ENCODE measurements at places on chromosomes 1 and 21.

- DNase-seq = no peak
Observed at GRCh38 chr1:199335496-199335895, 692.0 kb upstream of the NR5A2 start.

GRCh38 chr21:44436958-44437357 is 18.4 kb upstream of the LRRC3 start:
- no peak for DNase-seq

DNA sequence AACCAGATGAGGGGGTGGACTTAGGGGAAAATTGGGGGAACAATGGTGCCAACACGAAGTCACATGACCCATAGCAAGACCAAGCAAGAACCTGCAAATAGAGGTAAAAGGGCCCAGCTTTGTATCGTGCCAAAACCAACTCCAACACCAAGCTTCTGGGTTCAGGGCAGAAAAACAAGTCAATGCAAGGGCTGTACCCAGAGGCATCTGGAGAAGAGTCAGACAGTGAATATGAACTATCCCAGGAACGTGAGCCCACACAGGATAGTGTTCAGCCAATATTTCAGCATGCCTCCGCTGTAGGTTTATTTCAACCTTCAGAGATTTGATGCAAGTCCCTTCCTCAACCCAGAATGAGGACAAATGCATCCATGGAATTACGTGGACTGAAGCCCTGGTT is 15.0 kb upstream of the ZMYM6 start:
- no peak for DNase-seq

DNA sequence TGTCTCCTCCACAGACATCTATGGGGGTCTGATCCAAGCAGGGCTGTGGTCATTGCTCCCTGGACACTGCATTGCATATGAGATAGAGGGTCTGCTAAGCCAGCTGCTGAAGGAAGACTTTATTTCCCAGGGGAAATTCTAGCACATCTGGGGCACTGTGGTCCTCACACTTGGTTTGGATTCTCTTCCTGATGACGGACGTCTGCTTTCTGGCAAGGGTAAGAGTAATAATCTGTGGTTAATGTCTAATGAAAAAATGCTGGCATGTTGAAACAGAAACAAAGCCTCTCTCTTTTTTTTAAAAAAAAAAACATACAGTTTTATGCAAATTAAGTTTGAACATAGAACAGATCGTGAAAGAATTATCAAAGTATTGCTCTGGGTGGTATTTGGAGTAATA is 553.9 kb downstream of the DPYD start:
- no peak for DNase-seq

DNA sequence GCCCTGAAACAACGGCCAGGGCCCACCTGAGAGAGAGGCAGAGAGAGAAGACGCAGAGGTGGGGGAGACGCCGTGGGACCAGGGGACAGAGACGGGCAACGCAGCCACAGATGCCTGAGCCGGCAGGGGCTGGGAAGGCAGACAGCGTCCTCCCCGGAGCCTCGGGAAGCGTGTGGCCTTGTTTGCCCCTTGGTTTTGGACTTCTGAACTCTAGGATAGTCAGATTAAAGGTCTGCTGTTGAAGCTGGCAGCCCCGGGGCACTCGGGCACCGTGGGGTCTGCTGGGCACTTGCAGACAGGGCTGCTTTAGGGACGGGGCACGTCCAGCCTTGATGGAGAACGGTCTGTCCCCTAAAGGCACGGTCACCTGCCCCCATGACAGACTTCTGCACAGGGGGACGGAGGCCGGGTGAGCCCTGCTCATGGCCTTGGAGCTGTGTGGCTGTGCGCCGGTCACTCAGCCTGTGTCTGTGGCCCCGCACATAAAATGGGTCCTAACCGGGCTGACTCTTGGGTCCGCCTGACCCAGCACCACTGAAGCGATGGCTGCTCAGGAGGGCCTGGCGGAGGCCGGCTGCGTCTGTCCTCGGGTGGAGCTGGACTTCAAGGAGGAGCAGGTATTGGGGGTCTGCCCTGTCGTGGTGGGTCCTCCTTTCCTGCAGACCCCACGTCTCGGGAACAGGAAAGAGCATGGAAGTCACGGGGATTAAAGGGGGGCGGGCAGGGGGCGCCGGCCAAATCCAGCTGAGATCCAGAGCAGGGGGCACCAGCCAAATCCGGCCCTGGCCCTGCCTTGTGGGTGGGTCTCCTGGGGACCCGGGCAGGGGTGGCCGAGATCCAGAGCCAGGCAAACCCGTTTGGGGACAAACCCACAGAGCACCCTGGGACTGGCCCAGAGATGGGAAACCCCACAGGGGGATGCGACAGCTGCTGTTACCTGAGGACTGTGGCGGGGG is 9.6 kb upstream of the RNF223 start:
- DNase-seq = no peak

DNA sequence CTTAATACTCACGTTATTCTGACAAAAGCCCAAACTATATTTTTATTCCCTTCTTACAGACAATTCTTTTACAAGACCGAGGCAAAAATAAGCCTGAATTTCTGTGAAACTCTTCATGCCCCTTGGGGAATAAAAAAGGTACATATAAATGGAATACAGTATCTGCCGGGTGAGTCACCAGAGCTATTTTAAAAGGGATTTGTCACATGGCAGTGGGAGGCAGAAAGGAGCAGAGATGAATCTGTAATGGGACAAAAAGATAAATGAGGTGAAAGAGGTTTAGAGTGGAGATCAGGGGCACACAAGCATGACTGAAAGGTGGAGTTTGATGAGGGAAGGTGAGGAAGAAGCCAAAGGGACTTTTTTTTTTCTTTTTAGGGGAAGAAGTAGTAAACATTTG is 8.8 kb downstream of the XCL1 start:
- DNase-seq = no peak

DNA sequence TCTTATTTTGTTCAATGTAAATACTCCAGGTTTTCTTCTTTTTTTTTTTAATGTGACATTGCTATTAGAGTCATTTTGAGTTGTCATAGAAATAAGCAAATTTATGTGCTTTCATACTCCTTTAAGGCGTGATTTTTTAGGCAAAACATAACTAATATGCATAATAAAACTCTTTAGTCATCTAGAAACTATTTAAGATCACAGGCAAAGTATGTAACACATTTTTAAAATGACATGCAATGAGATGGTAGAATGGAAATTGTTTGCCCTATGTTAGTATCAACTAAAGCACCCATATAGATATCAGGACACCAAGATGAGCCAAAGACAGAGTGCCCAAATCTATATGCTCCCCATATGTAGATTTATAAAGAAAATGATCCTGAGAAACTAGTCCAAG is 41.5 kb upstream of the SGIP1 start:
- no peak for DNase-seq

DNA sequence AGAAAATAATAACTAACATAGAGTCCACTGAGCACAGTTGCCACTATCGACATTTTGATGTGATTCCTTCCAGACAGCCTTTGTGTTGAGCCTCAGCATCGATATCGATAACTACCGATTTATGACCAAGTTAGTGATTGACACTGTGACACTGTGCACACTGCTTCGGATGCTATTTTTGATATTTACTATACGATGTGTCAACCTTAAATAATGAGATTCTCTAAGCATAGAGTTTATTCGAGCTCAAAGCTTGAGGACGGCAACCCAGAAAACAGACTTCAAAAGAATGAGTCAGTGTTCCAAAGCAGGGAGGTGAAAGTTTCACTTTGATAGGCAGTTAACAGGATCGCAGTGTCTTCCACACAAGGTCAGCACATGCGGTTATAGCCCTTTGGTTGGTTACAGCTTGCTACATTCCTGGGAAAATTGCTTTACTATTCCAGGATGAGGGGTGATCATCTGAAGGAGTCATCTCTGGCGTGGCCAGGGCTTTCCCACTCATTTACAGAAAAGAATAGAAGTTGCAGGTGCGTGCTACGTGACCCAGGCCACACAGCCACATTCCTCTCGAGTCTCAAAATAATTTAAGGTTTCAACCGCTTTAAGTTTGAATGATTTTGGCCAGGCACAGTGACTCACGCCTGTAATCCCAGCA is 53.6 kb upstream of the EFHD2 start:
- DNase-seq = no peak

GRCh38 chr1:218823291-218823900 is 350.3 kb upstream of the LYPLAL1 start:
- DNase-seq = no peak

DNA sequence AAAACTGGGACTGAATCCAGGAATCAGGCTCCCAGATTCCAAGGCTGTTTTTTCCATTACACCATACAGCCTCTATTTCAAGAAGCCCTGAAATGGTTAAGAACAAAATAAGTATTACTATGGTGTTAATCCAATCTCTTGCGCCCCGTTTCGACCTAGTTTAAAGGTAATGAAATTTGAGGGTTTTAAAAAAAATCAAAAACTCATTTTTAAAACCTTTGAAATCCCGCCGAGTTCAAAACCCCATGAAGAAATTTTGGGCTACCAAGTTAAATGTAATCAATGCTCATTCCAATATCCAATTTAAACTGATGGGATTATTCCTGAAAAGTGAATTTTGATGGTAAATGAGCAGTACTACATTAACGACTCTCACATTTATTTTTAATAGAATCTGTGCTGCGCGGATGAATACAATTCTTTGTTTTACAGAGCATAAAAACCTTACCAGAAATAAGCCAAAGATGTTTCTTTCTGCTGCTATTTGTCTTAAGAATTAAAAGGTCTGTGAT is 767 bp upstream of the EGLN1 start:
- no peak for DNase-seq

DNA sequence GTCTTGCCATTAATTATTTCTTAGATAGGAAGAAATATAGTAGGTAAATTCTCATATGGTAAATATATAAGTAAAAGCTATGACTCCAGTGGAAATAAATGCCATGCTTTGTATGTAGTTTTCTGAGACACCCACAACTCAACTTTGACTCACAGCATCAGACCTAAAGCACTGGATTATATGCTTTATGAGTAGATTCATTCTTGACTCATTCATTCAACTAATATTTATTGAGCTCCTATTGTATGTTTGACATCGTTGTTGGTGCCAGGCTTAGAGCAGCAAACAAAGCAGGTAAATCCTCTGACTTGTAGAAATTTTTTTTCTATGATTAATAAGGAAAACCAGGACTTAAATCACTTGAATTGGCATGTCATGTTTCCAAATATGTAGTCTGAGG is 211.4 kb downstream of the PTPRC start:
- DNase-seq = no peak
